ENCODE measurements at places on chromosomes 7 and 10. TPM values are rescaled to one million over a fixed set of nuclear protein-coding genes. Genes with fewer than 3 reads are reported as not detected.

DNA sequence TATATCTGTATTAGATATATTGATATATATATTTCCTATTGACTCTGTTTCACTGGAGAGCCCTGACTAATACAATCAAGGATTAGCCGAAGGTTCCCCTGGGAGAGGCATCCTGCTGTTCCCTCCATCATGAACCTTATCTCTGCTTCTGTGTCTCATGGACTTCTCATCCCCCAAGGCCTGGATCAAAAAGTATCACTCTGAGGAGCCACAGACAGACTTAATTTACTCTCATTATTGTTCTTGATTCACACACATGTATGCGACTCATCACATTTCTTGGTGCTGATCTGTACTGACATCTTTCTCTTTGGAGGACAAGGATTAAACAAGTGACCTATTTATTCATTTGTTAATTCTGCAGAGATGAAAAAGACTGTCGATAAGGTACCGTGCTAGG lies 550.2 kb downstream of the KCNMA1 start:
- DNase-seq, result no peak

- DNase-seq, result no peak
Observed at GRCh38 chr10:11896549-11897200, 73.5 kb downstream of the PROSER2 start.

The GDF10 gene
- polyA plus RNA-seq, result 1.7 TPM

The KIF11 gene
- 26.6 TPM for polyA plus RNA-seq

The MALRD1 gene
- 2.3 TPM for polyA plus RNA-seq

DNA sequence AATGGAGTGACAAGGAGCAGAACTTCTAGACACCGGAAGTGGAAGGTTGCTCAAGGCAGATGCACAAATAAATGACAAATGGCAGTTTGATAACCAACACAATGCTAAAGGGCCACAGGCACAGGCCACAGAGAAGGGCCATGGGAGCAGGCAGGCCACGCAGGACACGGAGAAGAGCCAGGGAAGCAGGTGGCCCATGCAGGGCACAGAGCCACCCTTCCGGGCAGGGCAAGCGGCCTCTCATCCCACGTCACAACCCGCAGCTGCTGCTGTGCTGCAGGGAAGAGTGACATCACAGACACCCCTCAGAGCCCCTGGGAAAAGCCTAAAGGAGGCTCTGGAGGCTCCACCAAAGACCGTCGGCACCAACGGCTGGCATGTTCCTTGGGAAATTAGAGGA lies 328.5 kb downstream of the PTPRN2 start:
- no peak for DNase-seq

The FAM180A gene
- polyA plus RNA-seq, result not detected

The ZFYVE27 gene
- polyA plus RNA-seq, result 37.7 TPM

The UCN3 gene
- polyA plus RNA-seq, result 1.4 TPM

DNA sequence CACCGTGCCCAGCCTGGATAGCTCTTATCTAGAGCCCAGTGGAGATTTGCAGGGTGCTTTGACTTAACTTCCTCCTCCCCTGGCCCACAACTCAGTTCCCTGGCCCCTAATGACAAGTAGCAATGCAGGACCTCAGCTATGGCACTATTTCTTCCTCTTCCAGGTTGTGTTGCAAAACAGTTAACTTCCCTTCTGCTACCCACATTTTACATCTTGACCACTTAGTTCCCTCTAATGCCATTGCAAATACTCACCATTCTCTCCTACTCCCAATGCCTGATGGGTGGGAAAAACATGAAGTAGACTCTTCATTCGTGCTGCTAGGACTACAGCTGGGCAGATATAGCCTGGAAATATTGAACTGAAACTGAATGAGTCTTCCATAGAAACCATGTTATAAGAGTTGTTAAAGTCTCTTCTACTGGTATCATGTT lies 39.1 kb upstream of the FGL2 start:
- no peak for DNase-seq

The GTF2IRD2 gene
- 34.4 TPM for polyA plus RNA-seq

GRCh38 chr10:77332256-77332655 lies 305.4 kb downstream of the KCNMA1 start:
- no peak for DNase-seq

DNA sequence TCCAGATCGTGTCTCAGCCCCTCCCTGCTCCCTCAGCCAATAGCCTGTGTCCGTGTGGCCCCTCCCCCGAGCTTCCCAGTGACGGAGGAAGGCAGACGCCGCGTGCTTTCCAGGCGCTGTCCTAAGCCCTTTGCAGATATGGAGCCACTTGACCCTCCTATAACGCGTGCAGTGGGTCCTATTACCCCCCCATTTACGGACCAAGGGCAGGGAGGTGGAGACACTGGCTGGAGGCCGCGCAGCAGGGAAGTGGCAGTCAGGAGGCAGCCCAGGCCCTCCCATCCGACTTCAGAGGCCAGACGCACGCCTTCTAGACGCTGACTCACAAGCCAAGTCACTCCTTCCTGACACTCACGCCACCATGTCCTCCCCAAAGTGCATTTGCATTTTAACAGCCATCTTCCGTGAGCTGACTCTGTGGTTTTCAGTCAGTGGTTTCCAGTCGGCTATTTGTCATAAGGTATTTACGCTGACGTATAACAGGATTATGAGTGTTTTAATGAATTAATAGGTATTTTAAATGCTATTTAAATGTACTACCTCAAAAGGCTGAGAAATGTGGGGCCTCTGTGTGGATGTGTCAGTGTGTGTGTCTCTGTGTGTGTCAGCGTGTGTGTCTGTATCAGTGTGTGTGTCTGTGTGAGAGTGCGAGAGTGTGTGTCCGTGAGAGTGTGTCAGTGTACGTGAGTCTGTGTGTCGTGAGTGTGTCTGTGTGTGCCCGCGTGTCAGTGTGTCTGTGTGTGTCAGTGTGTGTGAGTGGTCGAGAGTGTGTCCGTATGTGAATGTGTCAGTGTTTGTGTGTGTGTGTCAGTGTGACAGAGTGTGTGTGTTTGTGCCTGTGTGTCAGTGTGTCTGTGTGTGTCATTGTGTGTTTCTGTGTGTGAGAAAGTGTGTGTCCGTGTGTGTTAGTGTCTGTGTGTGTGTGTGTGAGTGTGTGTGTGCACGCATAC lies 92.0 kb upstream of the INSIG1 start:
- DNase-seq, result peak; percentile 64

DNA sequence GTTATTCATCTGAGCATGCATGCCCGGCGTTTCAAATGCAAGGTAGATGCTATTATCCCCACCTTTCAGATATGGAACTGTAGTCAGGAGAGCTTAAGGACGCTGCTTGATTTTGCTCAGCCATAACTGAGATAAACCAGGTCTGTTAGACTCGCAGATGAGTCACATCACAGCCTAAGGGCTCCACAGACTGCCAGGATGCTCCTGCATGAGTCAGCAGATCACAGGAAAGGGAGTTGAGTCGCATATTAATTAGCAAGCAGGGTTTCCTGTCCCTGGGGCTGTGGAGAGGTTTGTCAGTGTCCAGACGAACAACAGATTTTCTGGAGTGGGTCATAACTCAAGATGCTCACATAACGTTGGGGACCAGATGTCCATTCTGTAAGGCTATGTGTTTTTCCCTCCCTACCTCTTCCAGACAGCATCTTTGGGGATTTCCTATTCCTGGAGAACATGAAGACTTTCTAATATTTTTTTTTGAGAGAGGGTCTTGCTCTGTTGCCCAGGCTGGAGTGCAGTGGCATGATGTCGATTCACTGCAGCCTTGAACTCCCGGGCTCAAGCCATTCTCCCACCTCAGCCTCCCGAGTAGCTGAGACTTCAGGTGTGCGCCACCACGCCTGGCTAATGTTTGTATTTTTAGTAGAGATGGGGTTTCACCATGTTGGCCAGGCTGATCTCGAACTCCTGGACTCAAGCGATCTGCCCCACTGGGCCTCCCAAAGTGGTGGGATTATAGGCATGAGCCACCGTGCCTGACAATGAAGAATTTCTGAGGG lies 36.7 kb downstream of the PFKFB3 start:
- DNase-seq, result no peak

DNA sequence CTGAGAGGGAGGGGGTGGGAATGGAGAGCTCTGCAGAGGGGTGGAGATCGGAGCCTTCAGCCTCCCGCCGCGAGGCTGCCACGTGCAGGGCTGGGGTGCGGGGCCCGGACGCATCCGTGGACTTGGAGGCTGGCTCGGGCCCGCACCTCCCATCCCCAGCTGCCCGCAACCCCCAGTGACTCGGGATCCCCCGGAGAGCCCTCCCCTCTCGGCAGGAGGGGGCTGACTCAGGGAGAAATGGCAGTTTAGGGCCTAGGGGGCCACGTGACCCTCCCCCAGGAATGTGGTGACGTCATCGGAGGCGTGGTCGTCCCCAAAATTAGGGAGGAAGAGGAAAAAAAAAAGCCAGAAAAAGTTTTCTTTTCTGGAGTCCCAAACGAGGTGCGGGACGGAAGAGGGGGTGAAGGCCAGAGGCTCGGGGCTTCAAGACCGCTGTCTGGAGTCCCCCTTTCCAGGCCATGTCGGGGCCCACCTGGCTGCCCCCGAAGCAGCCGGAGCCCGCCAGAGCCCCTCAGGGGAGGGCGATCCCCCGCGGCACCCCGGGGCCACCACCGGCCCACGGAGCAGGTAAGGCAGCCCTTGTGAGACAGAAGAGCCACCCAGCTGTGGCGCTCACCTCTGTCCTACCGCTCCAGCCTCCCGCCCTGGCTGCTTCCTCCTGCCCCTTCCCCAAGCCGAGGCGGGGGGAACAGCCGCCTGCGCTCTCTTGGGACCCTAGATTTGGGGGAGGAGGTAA lies at the start of gene TRIP6:
TRIP6 (plus strand) TSS at position 348 of the 736 bp plus-strand sequence; CDS start at position 459, 111 bp downstream.
- DNase-seq, result peak; percentile 93

DNA sequence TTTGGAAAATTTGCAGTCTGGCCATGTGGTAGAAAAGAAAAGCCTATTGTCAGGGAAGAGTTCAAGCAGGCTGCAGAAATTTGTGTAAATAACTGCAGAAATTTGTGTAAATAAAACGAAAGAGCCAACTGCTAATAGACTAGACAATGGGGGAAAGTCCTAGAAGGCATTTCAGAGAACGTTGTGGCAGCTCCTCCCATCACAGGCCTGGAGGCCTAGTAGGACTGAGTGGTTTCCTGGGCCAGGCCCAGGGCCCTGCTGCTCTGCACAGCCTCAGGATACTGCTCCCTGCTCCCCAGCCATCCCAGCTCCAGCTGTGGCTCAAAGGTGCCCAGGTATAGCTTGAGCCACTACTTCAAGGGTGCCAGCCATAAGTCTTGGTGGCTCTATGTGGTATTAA lies 50.9 kb downstream of the RSBN1L start:
- no peak for DNase-seq

The GSAP gene
- polyA plus RNA-seq, result 20.6 TPM

GRCh38 chr10:72096115-72097000 lies 8.0 kb upstream of the SPOCK2 start:
- DNase-seq, result no peak

GRCh38 chr10:120327675-120328074 lies 129.4 kb upstream of the PLPP4 start:
- DNase-seq, result peak; percentile 71

The CRHR2 gene
- polyA plus RNA-seq, result 0.22 TPM

The CREB5 gene
- polyA plus RNA-seq, result 11.9 TPM

DNA sequence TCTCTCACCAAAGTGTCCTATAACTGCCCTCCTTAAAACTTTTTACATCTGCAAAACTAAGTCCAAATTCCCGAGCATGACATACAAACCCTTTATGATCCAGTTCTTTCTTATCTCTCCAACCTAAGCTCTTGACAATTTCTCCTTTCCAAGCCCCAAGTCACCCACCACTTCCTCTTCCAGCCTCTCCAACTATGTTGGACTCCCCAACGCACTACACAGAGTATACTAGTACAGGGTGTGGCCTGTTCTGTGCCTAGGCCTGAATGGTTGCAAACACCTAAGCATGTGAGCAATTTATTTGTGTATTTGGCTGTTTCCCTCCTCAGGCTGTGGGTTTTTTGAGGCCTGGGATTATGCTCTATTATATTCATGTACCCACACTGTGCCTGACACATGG lies 101.2 kb upstream of the APBB1IP start:
- no peak for DNase-seq

The EFCAB10 gene
- 2.6 TPM for polyA plus RNA-seq

The PTER gene
- 16.7 TPM for polyA plus RNA-seq

DNA sequence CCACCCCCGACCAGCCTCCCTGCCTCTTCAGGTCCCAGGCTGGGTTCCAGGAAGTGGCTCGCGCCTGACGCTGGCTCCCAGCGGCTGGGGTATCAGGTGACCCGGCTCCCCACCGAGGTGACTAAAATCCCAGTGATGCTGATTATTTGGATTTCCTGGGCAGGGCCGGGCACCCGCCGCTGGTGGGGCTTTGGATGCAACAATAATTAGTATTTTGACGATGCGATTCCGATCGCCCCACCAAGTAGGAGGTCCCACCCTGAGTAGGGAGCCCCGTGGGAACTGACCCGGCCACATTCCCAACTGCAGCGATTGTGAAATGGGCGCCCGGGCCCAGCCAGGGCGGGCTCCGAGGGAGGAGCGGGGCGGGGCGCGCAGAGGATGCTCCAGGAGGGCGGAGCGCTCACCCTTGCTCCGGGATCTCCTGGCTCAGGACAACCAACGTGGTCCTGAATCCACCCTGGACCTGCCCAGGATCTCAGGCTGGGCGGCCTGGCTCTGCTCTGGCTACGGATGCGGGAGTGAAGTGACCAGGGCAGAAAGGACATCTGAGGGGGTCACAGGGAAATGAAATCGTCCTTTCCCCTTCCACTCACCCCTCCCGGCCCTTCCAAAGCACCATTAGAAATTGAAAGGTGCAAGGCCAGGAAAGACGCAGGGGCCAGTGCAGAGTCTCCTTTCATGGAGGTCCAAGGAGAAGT lies 32.6 kb downstream of the DUSP5 start:
- DNase-seq, result peak; percentile 26

The NUB1 gene
- polyA plus RNA-seq, result 82.8 TPM

DNA sequence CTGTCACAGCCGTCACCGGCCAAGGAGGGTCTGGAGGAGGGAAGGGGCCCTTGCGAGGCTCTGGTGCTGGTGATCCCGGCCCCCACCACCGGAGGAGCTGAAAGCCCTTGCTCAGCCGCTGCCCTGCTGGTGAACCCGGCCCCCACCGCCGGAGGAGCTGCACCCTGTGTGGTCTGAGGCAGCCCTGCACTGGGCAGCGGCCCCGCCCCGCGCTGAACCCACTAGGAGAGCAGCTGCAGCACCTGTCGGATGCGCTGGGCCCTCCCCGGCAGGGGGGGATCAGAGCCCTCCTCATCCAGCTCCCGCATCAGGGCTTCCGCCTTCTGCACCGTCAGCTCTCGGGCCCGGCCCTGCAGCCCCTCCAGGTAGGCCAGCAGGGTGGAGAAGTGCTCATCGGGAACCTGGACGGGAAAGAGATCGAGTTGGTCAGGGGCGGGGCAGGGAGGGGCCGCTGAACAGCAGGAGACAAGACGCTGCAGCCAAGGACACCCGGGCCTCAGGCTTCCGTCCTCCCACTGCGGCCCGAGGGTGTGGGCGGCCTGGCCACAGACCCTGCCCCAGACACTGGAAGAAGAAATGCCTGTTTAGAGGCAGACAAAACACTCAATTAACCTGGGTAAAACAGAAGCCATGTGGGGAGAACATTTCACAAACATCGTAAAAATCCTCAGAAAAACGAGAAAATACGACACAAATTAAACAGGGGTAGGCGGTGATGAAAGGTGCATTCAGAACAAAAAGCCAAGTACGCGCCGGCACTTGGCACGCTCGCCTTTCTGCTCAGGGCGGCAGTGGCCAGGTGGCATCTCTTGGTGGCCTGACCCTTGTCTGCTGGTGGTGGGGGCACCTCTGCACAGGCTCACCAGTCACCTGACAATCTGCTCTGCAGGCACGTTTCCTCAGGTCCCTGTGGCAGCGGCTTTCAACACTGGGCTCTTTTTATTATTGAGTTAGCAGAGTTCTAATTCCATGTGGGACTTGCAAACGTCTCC lies 14.7 kb downstream of the CYP2W1 start:
- no peak for DNase-seq
